ENCODE measurements at places on chromosomes 3 and 15.

- DNase-seq, result no peak
Observed at GRCh38 chr3:111812701-111813100, 46.4 kb upstream of the PHLDB2 start.

DNA sequence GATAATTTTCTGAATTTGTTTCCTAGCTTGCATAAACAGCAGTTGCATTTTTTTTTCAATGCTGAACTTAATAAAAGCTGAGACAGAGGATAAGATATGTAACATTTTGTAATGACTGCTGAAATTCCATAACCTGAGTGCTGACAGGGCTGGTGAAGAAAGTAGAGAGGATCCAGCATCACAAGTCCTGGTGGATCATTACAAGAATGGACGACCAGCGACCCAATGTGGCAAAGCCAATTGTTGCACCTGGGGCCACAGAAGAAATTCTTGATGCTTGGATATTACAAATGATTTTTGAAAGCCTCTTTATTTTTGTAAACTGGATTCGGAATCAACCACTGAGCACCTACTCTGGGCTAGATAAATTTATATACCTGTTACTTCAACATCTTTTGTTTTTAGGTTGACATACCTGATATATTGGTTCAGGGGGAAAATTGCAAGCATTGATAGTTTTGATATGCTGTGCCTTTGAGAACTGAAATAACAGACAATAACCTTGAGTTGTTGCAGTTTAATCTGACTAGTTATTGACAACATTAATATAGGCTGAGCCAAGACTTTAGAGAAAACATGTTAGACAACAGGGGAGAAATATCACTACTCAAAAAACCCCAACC lies 3.9 kb upstream of the ACTL6A start:
- DNase-seq, result peak; percentile 76

- DNase-seq, result no peak
Observed at GRCh38 chr15:51266656-51267050, 71.7 kb downstream of the CYP19A1 start.

GRCh38 chr3:139323146-139323545 lies 20.7 kb upstream of the MRPS22 start:
- DNase-seq, result no peak
